Type B pancreatic cell (in vitro differentiated cells): ENCODE measurements at places on chromosomes 1 and 21. TPM values are rescaled to one million over a fixed set of nuclear protein-coding genes. Genes with fewer than 3 reads are reported as not detected.

DNA sequence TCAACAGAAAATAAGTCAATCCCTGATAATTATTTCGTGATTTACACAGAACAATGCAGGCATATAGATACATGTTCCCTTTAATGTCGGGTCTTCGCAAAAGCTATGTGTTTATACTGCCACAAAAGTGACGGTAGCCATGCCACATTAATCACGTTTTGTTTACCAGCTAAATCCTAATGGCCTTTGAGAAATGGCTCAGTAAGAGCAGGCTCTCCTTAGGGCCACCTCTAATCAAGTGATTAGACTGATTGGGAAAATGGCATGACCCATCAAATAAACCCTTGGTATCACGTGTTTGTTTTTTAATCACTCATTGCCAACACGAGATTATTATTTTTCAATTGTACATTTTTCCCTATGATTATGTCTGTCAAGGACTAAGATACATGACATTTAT lies 102.0 kb upstream of the USP25 start:
- no peak for DNase-seq

GRCh38 chr21:45618287-45618686 lies 25.2 kb upstream of the PCBP3 start:
- DNase-seq, result no peak

Gene NFIA
- total RNA-seq, result 10.5 and 49.4 TPM in 2 replicates

Gene PEAR1
- total RNA-seq, result 0.14 and 11.7 TPM in 2 replicates

Gene SELE
- 0.12 TPM in 1 of 2 replicates, not detected in the other for total RNA-seq

Gene SMAP2
- 16.8 and 20.9 TPM in 2 replicates for total RNA-seq

DNA sequence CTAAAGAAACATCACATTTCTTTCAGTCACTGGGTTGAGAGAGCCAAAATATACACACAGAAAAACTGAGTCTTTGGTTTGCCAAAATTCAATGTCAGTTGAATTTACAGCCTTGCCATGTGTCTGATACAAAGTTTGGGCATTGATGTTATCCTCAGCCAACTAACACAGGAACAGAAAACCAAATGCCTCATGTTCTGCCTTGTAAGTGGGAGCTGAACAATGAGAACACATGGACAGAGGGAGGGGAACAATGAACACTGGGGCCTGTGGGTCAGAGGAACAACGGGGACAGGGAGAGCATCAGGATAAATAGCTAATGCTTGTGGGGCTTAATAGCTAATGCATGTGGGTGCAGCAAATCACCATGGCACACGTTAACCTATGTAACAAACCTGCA lies 39.6 kb upstream of the C21orf91 start:
- DNase-seq, result no peak

DNA sequence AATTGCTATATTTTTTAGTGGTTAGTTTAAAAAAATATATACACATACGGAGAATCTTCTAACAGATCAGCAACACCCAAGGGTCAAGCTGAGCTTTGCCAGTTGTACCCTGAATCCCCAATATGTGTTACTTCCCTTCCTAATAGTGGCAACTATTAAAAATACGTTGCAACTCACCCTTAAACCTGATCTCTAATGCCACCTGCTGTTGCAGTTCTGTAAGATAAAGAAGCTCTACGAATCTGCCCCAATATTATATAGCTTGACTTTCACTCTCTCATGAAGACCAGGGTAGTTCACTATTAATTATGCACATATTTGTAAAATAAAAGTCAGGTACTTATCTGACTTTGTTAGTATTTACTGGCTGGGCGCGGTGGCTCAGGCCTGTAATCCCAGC lies 58.4 kb downstream of the ASH1L start:
- DNase-seq, result no peak

GRCh38 chr1:27621051-27621920 lies 13.7 kb downstream of the FGR start:
- DNase-seq, result no peak

Gene HES2
- total RNA-seq, result 5.9 and 22.1 TPM in 2 replicates

- DNase-seq, result no peak
These were observed 70.2 kb downstream of the SH3GLB1 start for GRCh38 chr1:86774305-86775295.

- no peak for DNase-seq
These were observed 14.0 kb upstream of the ZNF697 start for GRCh38 chr1:119662034-119662437.

- no peak for DNase-seq
These were observed 25.3 kb downstream of the MEGF6 start for GRCh38 chr1:3585940-3586568.
